ENCODE measurements at places on chromosomes 3 and 15.

- peak; percentile 41 for DNase-seq
Measured at GRCh38 chr3:39150803-39151631, 2.4 kb downstream of the CSRNP1 start.

DNA sequence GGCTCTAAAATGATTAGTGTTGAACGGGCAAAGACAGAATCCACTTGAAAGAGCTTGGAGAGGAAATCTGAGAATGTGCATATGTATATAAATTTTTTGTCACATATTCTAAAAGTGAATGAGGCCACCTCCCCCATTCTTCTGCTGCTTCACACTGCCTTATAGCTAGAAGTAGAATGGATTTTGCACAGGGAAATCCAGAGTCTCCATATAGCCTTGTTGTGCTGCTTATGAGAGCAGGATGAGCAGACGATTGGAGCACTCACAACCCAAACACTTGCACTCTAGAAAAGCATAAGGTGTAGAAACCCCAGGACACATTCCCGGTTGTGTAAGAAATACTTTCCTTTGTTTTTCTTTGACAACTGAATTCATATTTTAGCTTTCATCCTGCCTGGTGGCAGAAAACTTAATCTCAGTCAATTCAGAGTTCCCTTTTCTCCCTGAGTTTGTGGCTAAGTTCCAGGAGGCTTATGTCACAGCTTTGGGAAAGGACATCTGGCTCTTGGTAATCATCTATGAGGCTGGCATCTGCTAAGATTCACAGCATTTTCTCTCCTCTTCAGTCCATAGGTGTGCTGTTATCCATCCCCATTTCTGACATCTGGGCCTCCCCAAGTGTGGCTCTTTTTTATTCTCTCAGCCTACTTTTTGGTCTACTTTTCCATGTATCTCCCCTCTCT lies 188.4 kb upstream of the PFN2 start:
- no peak for DNase-seq

GRCh38 chr15:76678766-76679165 lies 226.4 kb downstream of the SCAPER start:
- DNase-seq: no peak

DNA sequence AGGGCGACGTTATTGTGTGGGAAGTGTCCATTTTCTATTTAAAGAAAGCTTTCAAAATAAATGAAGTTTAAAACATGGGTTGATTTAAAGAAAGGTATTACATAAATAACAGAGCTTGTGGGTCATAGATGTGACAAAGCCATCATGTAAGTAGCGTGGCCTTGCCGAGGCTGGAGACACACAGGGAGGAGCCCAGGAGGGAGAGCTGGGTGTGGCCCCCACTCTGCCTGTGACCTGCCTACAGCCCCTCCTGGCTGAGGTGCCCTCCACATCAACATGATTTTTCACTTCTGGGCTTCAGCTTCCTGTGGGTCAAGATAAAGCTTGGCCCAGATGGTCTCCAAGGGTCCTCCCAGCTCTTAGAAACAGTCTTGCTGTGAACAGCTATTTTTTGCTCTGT lies 12.5 kb upstream of the MGLL start:
- no peak for DNase-seq

- DNase-seq: no peak
Measured at GRCh38 chr3:48402281-48402732, 27.6 kb downstream of the PLXNB1 start.

DNA sequence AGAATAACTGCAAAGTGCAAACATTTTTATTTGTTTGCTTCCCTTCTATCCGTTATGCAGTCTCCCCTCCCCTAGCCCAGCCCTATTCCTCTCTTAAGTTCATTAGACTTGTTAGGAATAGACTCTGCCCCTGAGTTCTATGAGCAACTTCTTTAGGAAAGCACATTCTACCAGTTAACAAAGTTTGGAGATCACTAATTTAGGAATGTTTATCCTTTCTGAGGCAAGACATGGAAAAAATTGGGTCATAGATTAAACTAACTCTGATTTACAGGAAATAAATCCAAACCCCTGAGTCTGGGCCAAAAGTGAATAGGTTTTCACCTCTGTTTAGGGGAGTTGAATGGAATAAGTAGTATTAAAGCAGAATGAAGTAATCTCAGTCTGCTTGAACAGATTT lies 34.4 kb downstream of the C3orf80 start:
- no peak for DNase-seq

GRCh38 chr3:114011059-114011797 lies 45.1 kb downstream of the CCDC191 start:
- no peak for DNase-seq

DNA sequence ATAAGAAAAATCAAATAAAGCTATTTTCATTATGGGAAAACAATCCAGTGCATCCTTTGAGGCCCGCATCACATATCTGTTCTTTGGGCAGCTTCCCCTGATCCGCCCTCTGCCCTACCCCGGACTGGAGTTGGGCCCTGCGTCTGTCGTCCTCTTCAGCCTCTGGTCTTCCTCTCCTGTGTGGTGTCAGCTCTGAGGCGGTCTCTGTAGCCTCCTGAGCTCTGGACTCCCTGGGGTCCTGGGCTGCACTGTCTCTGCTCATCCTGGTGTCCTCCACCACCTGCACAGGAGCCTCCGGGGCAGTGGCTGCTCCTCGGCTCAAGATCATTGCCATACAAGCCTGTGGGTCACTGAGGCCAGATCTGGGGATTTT lies 7.4 kb upstream of the SNX22 start:
- no peak for DNase-seq

- DNase-seq: no peak
Measured at GRCh38 chr3:129383292-129383860, 45.1 kb downstream of the EFCAB12 start.

- DNase-seq: no peak
Measured at GRCh38 chr3:49607796-49608195, 53.5 kb downstream of the BSN start.

GRCh38 chr15:66919421-66919820 lies 146.0 kb upstream of the SMAD3 start:
- DNase-seq: no peak

DNA sequence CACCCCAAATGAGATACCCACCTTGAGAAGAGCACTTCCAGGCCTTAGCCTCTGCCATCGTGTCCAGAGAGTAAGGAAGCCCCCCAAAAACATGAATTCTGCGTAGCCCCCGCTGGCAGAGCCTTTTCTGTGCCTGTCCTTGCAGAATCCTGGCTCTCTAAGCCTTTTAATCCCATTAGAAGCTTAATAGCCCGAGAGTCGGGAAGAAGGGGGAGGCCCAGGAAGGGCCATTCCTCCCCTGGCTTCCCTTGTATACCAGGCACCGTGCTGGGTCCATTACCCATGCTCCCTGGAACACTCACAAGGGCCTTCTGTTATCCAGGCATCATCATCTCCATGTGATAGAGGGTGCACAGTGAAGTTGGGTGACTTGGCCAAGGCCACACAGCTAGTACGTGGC lies 7.1 kb downstream of the SPTBN5 start:
- DNase-seq: no peak

DNA sequence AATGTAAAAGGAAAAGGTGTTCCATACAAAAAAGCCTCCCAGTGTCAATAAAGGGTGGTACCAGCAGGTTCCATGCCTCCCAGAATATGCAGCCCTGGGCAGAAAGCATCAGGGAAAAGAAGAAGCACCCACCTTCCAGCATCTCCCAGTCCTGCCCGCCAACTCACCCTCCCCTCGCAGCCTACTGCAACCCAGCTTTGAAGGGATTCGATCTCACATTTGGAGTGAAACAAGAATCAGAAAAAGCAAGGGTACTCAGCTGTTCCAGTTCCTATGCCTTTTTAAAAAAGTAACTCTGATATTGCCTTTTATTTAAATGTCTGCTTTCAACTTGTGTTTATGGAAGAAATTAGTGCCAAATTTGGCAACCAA lies 166.9 kb downstream of the ADAMTS17 start:
- DNase-seq: no peak

DNA sequence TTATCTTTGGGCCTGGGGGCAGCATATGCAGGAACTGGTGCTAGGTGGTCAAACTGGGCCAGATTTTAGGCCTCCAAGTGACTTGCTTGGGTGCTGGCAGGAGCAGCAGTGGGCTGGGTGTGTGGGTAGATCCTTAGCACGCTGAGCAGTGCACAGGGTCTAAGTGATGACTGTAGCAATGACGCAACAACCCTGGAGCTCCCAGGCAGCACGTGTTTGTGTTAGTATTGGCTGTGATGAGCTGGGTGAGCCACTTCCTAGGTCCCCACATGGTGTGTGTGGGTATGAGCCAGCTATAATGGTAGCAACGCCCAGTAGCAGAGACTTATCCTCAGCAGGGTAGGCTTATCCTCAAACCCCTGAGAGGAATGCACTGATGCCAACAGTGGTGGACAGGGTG lies 570.6 kb upstream of the ROBO1 start:
- DNase-seq: no peak
